ENCODE measurements at places on chromosomes 7 and 10. TPM values are rescaled to one million over a fixed set of nuclear protein-coding genes. Genes with fewer than 3 reads are reported as not detected.
A peak's percentile ranks its signal among the peaks of the same experiment; 100 is the strongest.

The CALCR gene
- total RNA-seq, result 0.08 TPM

The HOXA5 gene
- total RNA-seq, result not detected

The SPDYE9 gene
- not detected for total RNA-seq

The KLLN gene
- 0.19 TPM for total RNA-seq

The ORAI2 gene
- 2.6 TPM for total RNA-seq

The VGF gene
- total RNA-seq, result not detected

The FBXO24 gene
- total RNA-seq, result 0.25 TPM

The EPO gene
- not detected for total RNA-seq

The HPSE2 gene
- not detected for total RNA-seq

The IDE gene
- 42.1 TPM for total RNA-seq

DNA sequence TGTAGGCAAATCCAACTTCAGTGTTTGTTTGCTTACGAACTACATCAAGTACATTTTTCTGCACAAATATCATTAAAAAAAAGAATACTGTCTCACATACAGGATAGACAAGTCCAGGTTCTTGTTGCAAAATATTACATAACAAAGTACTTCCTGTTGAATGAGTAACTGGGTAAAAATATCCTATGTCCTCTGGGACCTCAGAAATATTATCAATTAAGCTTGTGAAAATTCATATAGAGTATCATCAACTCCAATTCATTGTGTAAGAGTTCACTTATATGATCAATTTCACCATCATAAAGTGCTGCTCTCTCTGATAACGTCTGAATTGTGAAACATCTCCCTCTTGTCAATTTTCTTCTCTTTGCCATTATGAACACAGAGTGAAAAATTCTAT is 22.6 kb downstream of the HERC4 start:
- H3K27me3 ChIP-seq, result no peaks in the 10 kb centered on the region
- H3K36me3 ChIP-seq, result peaks cover 11% of the 10 kb centered on the region
- H3K4me3 ChIP-seq, result no peak overlapping the region
- H3K4me1 ChIP-seq, result peaks cover 16% of the 10 kb centered on the region

DNA sequence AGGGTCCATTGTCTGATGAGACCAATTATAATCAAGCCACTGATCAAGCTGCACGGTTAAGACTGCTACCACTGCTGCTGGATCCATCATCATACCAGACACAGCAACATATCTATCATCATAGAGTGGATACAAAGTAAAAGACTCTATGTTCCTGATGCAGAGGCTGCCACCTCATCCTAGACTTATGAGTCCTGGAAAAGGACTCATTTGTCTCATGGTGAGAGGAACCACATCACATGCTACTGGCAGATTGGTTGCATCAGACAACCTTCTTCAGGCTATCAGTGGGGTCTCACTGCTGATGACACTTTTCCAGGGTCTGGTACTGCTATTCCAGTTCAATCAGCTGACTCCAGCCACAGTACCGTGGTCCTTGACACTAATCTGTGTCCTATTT is 79.0 kb downstream of the ABI1 start:
- no peak for DNase-seq
- no peak overlapping the region for H3K27ac ChIP-seq
- peaks cover 47% of the 10 kb centered on the region for H3K4me1 ChIP-seq
- H3K27me3 ChIP-seq, result no peaks in the 10 kb centered on the region

GRCh38 chr10:59885430-59886134 is 20.8 kb downstream of the CCDC6 start:
- no peak overlapping the region for H3K27ac ChIP-seq
- no peak for DNase-seq
- no peak overlapping the region for H3K4me3 ChIP-seq

DNA sequence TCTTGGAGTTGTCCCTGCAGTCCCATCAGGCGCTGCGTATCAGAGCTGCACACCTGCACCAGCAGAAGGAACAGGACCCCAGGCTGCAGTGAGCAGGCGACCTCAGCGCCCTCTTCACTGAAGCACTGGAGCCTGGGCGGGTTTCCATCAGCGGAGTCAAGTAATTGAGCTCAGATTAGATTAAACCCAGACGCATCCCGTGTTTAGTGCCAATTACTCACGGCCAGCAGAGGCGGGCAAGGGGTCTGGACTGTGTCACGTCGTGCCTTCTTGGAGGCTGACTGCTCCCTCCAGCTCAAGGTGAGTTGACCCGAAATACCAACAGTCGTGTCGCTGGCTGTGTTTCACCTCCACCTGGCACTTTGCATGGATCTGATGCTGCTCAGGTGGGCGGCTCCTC is 123.6 kb downstream of the CXCL12 start:
- DNase-seq, result peak; percentile 56
- no peak overlapping the region for H3K4me3 ChIP-seq
- no peak overlapping the region for H3K27ac ChIP-seq
- no peaks in the 10 kb centered on the region for H3K27me3 ChIP-seq

DNA sequence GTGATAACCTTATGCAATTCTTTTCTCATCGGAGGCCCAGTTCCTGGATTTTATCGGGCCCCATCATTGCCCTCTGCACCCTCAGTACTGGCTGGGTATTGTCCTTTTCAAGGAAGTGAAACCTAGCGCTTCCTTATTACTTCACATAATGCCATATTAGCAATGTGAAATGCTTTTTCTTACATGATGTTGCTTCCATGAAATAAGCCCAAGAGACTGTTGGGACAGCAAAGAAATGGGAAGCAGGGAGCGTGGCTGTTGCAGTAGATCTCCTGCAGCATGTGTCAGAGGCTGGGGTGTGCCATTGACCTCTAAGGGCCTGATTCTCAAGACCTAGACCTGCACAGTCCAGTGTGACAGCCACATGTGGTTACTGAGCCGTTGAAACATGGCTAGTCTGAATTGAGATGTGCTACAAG is 8.1 kb downstream of the CHN2 start:
- H3K4me3 ChIP-seq, result no peak overlapping the region
- no peak overlapping the region for H3K27ac ChIP-seq
- no peaks in the 10 kb centered on the region for H3K27me3 ChIP-seq
- DNase-seq, result no peak

DNA sequence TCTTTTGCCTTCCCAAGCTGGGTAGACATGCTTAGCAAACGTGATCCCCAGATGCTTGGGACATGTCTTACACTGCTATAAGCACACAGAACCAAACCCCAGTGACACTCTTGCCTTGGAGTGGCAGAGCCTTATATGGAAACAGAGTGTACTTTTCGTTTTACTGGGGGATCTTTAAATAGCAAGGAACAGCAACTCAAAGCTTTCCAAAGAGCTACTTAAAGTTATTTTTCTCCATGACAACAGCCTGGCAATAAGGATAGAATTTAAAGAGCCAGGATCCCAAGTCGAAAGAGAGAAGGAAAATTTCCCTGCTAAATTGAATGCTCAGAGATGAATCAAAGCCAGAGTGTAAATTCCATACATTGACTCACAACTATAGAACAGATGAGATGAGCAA is 67.8 kb downstream of the ZNF365 start:
- no peak for DNase-seq
- H3K4me3 ChIP-seq, result no peak overlapping the region
- H3K27ac ChIP-seq, result no peak overlapping the region
- peaks cover 4% of the 10 kb centered on the region for H3K4me1 ChIP-seq
- no peaks in the 10 kb centered on the region for H3K36me3 ChIP-seq

- DNase-seq, result no peak
- peaks cover 2% of the 10 kb centered on the region for H3K27me3 ChIP-seq
- no peaks in the 10 kb centered on the region for H3K4me1 ChIP-seq
- H3K27ac ChIP-seq, result no peak overlapping the region
- no peak overlapping the region for H3K4me3 ChIP-seq
Measured at GRCh38 chr10:121715969-121716368, 117.7 kb upstream of the FGFR2 start.

DNA sequence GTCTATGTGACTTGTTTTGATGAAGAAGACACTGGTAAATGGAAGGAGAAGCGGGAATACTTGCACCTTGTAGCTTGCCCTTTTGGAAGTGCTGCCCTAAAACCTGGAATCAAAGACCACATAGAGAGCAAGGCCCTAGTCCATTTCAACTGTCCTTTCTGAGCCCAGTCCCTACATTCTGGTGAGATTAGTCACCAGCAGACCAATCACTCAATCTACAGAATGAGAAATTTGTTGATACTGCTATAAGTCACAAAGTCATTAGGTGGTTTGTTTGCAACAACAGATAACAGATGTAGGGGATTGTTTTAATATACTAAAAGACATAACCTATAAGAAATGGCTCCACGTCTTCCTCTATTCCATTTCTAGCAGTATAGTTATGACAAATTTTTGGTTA is 33.6 kb downstream of the WASL start:
- H3K27ac ChIP-seq, result no peak overlapping the region
- DNase-seq, result no peak
- H3K36me3 ChIP-seq, result no peaks in the 10 kb centered on the region
- H3K27me3 ChIP-seq, result no peaks in the 10 kb centered on the region

- peak overlapping the region; percentile 86 for H3K27ac ChIP-seq
- H3K36me3 ChIP-seq, result no peaks in the 10 kb centered on the region
- no peak for DNase-seq
- peaks cover 89% of the 10 kb centered on the region for H3K4me1 ChIP-seq
- no peaks in the 10 kb centered on the region for H3K27me3 ChIP-seq
Measured at GRCh38 chr7:137981175-137981574, 20.7 kb downstream of the CREB3L2 start.

GRCh38 chr10:124996854-124997215 is 54.9 kb downstream of the ZRANB1 start:
- no peaks in the 10 kb centered on the region for H3K27me3 ChIP-seq
- H3K4me3 ChIP-seq, result no peak overlapping the region
- DNase-seq, result peak; percentile 12

DNA sequence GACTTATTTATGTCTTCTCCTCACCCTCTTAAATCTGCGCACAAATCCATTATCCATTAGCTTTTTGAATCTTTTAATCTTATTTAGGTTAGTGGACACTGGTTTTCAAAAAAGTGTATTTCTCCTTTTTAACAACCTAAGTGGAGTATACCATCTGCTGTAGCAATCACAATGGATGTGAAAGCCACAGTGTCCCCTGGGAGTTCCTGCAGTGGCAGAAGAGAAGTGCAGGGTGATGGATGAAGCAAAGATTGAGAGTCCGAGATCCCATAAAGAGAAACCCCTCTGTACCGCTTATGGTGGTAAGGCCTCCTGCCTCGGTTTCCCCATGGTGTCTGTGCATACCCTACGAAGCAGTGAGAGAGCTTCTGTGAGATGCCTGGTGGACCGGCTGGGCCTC is 236.4 kb downstream of the COBL start:
- H3K4me3 ChIP-seq, result no peak overlapping the region
- H3K36me3 ChIP-seq, result no peaks in the 10 kb centered on the region
- no peaks in the 10 kb centered on the region for H3K27me3 ChIP-seq
- H3K27ac ChIP-seq, result peak overlapping the region; percentile 76
- H3K4me1 ChIP-seq, result peaks cover 62% of the 10 kb centered on the region

- no peak for DNase-seq
- H3K4me3 ChIP-seq, result no peak overlapping the region
- no peaks in the 10 kb centered on the region for H3K27me3 ChIP-seq
Measured at GRCh38 chr7:57529931-57530330, 80.0 kb downstream of the ZNF716 start.

GRCh38 chr10:819326-819725 is 112.2 kb downstream of the LARP4B start:
- no peaks in the 10 kb centered on the region for H3K27me3 ChIP-seq
- H3K27ac ChIP-seq, result peak overlapping the region; percentile 38
- peaks cover 36% of the 10 kb centered on the region for H3K4me1 ChIP-seq
- peaks cover 86% of the 10 kb centered on the region for H3K36me3 ChIP-seq
- H3K4me3 ChIP-seq, result no peak overlapping the region

DNA sequence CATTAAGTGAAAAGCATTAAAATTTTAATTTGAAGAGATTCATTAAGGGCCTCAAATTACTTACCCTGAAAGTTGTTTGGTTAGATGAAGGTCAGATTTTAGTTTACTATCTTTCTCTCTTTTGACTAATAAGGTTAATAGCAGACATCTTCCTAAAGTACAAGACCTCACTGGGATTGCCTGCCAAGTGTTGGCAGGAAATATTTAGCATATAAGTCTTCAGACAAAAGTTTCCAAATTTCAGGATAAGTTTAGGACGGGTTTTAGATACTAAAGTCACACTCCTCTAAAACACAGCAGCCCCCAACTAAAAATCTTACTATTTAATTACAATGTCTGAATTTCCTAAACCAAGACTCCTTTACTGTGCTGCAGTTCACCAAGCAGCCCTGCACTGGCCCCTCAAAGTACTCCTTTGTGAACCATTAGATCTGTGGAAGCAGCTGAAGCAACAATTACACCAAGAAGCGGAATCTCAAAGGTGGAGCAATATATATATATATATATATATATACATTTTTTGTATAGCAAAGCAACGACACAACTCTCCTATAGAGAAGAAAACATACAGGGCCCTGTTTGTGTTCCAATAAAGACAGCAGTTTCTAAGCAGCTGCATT is 91.2 kb upstream of the KCNIP2 start:
- no peaks in the 10 kb centered on the region for H3K27me3 ChIP-seq
- H3K4me1 ChIP-seq, result peaks cover 77% of the 10 kb centered on the region
- DNase-seq, result no peak

DNA sequence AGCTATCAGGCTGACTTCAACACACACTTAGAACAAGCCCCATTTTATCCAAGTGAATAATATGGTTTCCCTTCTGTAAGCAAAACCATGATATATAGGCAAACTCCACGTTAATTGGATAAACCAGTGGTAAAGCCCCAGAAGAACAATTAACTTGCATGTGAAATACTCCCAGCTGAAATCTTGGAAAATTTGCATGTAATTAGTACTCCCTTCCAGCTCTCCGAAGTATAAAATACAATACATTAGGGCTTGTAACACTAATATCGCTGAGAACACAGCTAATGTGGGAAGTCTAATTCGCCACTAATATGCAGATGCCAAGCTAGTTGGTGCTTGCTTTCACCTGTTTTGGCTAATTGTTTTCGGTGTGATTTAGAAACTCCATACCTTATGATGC is 859.0 kb upstream of the AUTS2 start:
- H3K4me1 ChIP-seq, result no peaks in the 10 kb centered on the region
- H3K27me3 ChIP-seq, result peaks cover 33% of the 10 kb centered on the region
- no peak overlapping the region for H3K27ac ChIP-seq
- DNase-seq, result no peak
- no peak overlapping the region for H3K4me3 ChIP-seq

GRCh38 chr7:42946627-42946950 is 14.4 kb downstream of the MRPL32 start:
- no peaks in the 10 kb centered on the region for H3K36me3 ChIP-seq
- DNase-seq, result no peak
- no peaks in the 10 kb centered on the region for H3K27me3 ChIP-seq
- no peak overlapping the region for H3K27ac ChIP-seq

DNA sequence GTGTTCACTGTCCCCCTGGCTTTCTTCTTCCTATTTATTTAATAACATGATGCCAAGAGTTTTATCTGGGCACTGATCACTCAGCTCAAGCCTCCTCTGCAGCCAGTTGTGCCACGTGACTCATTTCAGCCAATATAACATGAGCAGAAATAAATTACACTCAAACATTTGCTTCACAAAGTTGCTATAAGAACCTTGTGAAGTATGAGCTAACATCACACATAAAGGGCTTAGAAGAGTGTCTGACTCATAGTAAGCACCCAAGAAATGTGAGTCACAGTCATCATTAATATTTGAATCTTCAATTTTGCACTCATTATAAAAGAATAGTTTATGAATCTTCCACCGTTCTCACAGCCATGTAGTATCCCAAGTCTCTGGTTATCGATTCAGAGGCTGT is 414.6 kb upstream of the NPVF start:
- no peaks in the 10 kb centered on the region for H3K36me3 ChIP-seq
- H3K27me3 ChIP-seq, result no peaks in the 10 kb centered on the region
- no peak for DNase-seq
- H3K4me3 ChIP-seq, result no peak overlapping the region
- H3K4me1 ChIP-seq, result peaks cover 7% of the 10 kb centered on the region
- no peak overlapping the region for H3K27ac ChIP-seq

Data from left ventricle myocardium inferior (tissue), 1 donor.